Heart right ventricle (tissue), 16 donors: ENCODE measurements at places on chromosomes 11 and 22.

GRCh38 chr11:114359342-114359741 is 41.0 kb downstream of the C11orf71 start:
- DNase-seq = no peak

- DNase-seq = peak; percentile 49
Measured at GRCh38 chr11:12263141-12263693, 114.2 kb upstream of the PARVA start.

- no peak for DNase-seq
Measured at GRCh38 chr22:37940698-37941376, 12.6 kb downstream of the C22orf23 start.

DNA sequence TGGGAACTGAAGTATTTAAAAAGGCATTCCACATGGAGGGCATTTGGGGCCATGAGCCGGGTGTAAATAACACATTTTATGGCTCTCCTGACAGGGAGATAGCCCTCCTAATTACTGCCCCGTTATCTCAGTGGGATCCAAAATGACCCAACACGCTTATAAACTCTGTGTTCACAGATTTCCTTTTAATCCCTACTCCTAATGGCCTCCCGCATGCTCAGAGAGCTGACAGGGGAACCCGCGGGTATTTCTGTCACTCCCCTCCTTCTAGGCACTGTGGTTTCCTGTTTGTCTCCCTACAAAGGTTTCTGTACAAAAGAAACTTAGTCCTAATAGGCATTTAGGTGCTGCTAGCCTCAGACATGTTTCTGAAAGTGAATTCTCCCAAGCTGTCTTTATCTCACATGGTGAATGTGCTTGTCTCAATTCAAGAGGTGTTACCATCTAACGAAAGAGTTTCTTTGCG is 202.8 kb upstream of the SEZ6L start:
- no peak for DNase-seq

DNA sequence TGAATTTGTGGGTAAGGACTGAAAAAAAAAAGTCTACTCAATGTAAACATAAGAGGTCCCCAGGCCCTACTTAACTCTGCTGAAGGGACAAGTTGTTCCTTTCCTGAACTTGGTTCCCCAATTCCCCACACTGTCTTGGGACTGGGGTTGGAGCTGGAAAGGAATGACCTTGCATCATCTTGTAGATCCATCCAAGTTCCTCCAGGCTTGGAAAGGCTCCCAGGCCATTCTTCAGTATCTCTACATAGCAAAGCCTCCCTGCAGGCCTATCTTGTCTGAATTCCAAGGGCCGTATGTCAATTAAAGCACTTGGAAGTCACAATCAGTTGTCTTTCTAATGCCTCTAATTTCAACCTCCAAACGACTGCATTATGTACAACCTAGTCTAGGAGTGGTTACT is 361.2 kb downstream of the TMEM135 start:
- DNase-seq = no peak

GRCh38 chr11:23789938-23790371 is 706.9 kb upstream of the LUZP2 start:
- no peak for DNase-seq
